ENCODE measurements at places on chromosomes 6 and 20.

DNA sequence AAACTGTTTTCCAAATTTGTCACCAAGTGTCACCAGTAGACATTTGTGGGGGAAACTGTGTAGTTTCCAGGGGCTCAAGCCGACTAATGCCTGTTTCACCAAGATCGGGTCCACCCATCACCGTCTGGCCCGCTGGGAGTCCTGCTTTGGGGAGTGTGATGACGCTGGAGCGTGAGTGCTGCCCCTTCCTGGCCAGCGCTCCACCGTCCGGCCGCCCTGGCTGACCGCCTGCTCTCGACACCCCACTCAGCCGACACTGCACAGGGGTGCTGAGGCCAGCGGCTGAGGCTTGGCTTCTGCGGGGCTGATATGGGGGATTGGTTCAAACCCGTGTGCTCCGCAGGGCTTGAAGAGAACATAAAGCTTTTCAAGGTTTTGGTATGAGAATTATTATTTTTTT is 160.1 kb downstream of the SMOC2 start:
- no peak for DNase-seq

DNA sequence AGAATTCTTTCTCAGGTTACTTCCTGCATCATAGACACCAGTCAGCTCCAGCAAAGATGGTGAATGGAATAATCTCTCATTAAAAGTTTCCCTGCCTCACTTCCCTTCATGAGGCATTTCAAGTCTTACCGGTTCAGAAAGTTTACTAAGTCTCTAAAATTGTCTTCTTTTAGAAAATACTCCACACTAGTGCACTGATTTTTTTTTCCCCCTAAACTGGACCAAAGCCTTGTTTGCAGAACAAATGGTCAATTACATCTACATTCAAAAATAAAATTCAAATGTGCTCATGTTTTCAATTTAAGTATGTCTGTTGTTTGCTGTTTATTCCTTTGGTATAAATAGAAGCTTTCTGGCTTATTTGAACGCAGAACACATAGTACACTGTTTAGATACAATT is 111.2 kb downstream of the GMPR start:
- DNase-seq, result no peak

- DNase-seq, result no peak
Measured at GRCh38 chr20:62824476-62825332, 7.9 kb downstream of the COL9A3 start.

DNA sequence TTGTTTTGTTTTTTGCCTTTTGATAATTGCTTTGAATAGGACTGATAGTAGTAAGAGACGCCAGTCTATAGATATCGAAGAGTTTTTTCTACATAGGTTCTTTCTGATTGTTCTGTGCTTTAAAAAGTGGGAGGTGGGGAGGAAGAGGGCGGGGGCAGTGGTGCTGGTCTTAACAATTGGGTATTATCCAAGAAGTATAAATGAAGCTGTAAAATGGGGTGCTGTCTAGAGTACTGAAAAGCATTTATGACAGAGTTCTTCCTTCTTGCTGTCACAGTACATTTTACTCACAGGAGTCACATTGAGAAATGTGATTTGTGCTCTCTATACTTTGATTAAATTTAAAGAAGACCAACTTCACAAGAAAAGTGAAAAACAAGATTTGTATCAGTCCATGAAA is 41.0 kb downstream of the MAPK14 start:
- DNase-seq, result no peak

- DNase-seq, result no peak
Measured at GRCh38 chr6:159037756-159038290, 7.0 kb downstream of the TAGAP start.

- no peak for DNase-seq
Measured at GRCh38 chr6:17665132-17665531, 41.6 kb downstream of the NUP153 start.

GRCh38 chr20:19460386-19460785 is 247.9 kb downstream of the SLC24A3 start:
- no peak for DNase-seq

DNA sequence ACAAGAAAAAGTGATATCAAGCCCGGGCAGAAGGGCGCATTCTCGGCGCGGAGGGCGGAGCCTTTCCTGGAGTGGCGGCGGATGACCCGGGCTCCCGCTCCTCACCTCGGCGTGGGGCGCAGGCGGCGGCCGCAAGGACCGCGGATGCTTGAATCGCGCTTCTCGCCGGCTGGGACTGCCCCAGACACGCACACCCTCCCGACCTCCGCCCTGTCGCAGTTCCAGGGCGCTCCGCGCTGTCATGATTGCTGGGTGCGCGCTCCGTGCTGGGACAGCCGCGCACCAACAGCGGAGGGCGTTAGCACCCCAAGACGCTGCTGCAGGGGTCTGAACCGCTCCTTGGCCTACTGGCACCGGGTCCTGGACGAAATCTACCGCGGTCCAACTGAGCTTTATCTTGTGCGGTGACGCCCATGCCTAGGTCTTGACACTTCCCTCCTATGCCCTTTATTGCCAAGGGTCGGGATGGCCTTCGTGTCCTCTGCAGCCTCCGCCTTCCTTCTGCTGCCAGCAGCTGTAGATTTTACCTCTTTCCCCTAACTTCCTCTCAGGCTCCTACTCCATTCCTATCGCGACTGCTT is 43.3 kb downstream of the IRAK1BP1 start:
- DNase-seq, result no peak

DNA sequence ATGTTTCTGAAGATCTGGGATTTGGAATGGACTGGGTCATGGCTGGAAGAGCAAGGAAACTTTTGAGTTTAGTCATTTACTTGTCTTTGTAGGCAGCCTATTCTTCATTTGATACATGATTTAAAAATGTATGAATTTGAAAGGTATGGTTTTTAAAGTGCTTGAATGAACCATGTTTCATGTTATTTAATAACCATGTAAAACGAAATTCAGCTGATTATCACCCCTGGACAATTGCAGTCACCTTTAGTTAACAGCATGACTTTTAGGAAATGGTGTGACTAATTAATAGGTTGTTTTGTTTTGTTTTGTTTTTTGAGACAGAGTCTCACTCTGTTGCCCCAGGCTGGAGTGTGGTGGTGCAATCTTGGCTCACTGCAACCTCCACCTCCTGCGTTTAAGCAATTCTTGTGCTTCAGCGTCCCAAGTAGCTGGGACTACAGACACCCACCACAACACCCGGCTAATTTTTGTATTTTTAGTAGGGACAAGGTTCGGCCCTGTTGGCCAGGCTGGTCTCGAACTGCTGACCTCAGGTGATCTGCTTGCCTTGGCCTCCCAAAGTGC is 2.1 kb downstream of the STX11 start:
- DNase-seq, result no peak

DNA sequence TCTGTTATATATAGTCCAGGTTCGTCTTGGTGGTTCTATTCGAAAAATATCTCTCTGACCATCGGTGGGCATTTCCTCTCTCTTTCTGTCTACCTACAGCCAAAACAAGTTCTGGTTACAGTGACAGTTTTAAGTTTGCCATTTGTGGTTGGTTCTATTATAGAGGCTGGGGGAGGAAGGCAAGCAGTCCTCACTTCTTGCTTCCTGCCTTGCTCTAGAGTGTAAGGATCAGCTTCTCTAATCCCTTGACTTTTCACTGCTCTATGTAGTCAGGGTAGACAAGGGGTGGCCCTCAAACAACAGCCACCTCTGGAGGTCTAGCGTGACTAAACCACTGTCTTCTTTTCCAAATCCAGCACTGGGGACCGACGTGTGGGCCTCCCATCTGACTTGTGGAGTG is 16.1 kb downstream of the E2F3 start:
- no peak for DNase-seq

DNA sequence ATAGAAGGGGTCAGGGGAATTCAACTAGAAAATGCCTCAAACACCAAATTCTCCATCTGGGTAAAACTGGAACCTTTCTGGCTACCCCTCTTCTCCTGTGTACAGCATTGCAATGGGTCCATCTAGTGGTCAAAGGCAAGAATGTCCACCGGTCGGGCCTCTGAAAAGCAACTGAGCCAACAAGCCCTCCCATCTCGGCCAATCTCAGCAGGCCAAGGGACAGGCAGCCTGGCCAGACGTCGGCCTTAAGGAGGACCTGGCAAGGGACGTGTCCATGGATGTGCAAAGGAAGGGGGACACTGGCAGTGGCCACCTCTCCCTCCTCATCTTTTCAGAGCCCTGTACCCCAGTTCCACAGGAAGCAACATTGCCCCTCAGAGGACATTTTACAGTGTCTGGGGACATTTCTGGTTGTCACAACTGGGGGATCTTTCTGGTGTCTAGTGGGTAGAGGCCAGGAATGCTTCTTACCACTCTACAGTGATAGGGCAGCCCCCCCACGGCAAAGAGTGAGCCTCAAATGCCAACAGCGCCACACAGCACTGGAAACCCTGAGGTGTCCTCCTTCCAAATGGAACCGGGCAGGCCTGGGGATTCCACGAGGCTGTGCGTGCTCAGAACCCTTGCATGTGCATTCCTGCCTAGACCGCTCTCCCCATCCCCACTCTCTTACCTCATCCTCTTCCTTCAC is 99.8 kb upstream of the FOXA2 start:
- peak; percentile 79 for DNase-seq

GRCh38 chr20:31605902-31606803 is 1.1 kb downstream of the ID1 start:
- DNase-seq, result no peak

GRCh38 chr20:51535075-51535386 is 7.5 kb downstream of the NFATC2 start:
- no peak for DNase-seq

DNA sequence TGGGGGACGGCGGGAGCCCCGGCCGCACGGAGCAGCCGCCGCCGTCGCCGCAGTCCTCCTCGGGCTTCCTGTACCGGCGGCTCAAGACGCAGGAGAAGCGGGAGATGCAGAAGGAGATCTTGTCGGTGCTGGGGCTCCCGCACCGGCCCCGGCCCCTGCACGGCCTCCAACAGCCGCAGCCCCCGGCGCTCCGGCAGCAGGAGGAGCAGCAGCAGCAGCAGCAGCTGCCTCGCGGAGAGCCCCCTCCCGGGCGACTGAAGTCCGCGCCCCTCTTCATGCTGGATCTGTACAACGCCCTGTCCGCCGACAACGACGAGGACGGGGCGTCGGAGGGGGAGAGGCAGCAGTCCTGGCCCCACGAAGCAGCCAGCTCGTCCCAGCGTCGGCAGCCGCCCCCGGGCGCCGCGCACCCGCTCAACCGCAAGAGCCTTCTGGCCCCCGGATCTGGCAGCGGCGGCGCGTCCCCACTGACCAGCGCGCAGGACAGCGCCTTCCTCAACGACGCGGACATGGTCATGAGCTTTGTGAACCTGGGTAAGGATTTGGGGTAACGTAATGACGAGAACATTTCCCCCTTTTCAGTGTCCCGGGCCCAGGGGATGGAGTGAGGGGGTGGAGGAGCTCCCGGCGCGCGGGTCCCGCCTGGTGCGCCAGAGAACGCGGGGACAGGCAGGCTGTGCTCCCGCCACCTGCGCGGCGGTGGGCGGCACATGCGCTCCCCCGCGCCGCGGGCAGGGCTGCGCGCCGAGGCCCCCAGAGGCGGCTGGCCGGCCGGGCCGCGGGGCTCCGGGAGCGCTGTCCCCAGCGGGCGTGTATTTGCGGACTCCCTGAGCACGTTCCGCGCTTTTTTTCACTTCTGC is 1.4 kb downstream of the BMP6 start:
- DNase-seq, result peak; percentile 29

DNA sequence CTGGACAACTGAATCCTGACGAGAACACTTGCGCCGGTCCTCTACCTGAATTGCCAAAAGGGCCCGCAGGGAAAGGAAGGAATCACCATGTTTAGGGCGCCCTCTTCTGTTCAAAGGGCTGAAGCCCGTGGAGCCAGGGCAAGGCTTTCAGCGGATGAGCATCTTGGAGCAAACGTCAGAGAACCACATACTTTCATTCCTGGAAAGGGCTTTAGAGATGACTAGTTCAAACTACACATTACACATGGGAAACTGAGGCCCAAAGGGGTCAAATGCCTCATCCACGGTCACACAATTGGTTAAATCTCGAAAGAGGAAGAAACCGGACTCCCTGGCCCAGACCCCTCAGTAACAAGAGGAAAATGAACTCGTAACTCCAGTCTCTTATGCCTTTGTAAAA is 11.5 kb upstream of the ZNF133 start:
- DNase-seq, result peak; percentile 78

- no peak for DNase-seq
Measured at GRCh38 chr20:53409447-53409717, 184.3 kb downstream of the ZNF217 start.

DNA sequence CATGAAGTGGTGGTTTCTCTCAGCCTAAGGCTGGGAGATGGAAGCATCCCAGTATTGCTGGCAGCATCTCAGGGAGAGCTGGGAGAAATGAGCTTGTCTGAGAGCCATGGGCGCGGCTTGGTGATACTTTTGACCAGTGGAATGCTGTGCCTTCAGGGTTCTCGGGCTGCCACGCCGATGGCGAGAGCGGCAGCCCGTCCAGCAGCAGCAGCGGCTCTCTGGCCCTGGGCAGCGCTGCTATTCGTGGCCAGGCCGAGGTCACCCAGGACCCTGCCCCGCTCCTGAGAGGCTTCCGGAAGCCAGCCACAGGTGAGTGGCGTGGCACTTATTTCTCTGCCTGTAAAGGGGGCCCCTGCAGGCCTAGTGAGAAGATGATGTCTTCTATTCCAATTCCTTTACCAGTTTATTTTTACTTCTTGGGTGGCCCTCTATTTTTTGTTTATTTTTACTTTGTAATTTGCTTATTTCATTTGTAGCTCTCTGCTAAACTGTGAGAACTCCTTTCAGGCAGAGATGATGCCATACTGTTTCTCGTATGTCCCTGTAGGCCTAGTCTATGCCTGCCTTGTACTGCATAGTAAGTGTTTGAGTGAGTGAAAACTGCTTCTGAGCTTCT is 71.7 kb downstream of the ASXL1 start:
- DNase-seq, result no peak

- DNase-seq, result no peak
Measured at GRCh38 chr6:108874470-108875160, 26.4 kb downstream of the ARMC2 start.

DNA sequence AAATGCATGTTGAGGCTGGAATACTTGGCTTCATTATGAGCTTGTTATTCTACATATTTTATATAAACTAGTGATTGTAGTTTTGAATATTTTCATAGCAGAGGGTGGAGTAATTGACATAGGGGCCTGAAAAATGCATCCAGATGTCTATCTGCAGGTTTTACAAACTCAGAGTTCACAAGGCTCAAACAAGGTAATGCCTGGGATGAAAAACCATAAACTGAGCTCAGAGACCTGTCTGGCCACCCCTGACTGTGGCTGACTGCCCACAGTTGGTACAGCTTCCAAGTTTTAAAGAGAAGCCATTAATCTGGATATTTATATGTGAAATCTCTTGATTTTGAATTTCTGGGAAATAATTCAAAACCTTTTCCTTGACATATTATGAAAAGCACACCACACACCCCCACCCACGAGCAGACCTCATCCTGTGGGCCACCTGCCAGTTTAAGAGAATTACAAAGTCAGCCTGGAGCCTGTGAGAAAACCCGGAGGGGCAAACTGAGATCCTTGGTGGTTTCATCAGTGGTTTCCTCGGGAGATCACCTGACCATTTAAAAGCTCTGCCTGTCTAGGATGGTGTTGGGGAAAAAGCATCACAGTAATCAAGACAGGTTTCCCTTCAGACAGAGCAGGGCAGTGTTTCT is 230.1 kb downstream of the SAMD5 start:
- no peak for DNase-seq

- DNase-seq, result no peak
Measured at GRCh38 chr6:71333697-71334096, 45.1 kb downstream of the OGFRL1 start.

GRCh38 chr6:14734416-14735340 is 511.2 kb upstream of the JARID2 start:
- no peak for DNase-seq

Data from NCI-H1930 (cell line).